Right kidney (tissue), 9 donors: ENCODE measurements at places on chromosomes 16 and 17.

DNA sequence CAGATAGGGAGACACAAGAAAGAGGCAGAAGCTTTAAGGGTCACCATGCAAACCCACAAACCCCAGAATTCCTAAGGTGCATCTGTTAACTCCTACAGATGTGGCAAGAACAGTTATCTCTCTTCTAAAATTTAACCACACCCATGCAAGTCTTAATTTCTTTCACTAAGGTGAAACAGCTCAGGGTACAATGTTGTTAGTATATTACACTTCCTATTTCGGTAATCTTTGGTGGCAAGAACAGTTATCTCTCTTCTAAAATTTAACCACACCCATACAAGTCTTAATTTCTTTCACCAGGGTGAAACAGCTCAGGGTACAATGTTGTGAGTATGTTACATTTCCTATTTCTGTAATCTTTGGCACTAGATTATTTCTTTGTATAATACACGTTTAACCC lies 6.6 kb downstream of the CCL23 start:
- no peak for DNase-seq

- no peak for DNase-seq
Measured at GRCh38 chr17:6097005-6097279, 26.8 kb downstream of the WSCD1 start.

GRCh38 chr17:81922566-81923301 lies 4.8 kb upstream of the SIRT7 start:
- DNase-seq: no peak

DNA sequence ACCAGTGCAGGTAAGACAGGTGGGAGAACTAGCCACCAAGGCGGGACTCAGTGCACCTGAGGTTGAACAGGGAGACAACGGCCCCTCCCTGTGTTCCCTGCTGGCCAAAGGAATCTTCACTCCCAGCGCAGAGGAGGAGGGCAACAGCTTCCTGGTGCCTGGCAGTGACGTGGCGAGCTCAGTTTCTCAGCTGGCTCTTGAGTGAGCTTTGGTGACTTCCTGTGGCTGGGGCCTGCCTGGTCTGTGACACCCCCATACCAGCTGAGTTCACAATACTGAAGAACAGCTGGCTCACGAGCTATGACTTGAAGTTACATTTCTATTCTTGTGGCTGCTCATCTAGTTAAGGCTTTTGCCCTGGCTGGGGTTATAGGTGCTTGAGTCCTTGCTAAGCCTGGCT lies 26.1 kb downstream of the WNT9B start:
- no peak for DNase-seq

- no peak for DNase-seq
Measured at GRCh38 chr16:84036982-84037425, 5.6 kb downstream of the SLC38A8 start.

DNA sequence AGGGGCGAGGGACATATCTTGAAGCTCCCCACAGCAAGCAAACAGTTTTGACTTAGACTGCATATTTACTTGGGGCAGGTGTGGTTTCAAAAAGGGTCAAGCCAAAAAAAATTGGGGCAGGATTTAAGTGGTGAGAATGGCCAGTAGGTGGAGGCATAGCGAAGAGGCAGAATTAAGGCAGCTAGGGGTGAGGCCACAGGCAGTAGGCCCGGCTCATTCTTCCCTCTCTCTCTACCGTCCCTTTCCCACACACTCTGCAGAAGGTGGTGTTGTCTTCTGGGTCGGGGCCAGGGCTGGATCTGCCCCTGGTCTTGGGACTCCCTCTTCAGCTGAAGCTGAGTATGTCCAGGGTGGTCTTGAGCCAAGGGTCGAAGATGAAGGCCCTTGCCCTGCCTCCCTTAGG lies 2.6 kb downstream of the SHBG start:
- DNase-seq: no peak

DNA sequence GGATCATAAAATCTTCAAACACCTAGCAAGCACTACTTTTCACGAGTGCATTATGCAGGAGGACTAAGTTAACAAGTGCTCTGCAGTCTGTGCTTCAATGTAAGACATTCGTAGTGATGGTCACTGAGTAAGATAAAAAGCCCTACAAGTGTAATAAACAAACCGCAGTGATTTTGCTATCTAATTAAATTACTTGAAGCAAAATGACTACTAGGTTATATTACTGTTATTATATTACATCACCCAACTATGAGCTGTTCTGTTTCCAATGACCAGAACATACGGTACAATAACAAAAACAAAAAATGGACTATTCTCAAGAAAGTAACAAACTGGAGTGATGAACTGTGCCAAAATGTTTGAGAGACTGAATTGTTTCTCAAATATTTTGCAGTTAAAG lies 11.2 kb downstream of the KLHL10 start:
- no peak for DNase-seq

DNA sequence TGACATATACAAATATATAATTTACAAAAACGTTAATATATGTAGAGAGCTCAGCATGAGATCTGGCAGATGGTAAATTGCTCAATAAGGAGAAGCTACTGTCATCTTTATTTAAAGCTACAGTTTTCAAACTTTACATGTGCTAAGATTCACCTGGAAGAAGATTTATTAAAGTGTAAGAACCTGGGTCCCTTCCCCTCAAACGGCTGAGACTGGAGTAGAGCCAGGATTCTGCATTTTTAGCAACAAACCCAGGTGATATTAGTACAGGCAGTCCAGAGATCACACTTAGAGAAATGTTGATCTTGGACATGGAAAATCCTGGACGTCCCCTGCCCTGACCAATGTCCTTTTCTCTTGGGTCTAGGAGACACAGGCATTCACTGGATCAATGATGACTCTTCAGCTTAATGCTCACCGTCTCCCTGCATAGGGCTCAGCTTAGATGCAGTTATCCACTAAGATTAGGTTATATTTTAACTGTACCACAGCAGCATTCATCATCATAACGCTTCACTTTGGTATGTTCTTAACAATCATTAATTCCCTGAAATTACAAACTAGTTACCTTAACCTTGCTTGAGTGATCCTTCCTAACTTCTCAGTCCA lies 20.4 kb downstream of the CDR2 start:
- DNase-seq: no peak

GRCh38 chr16:10338426-10338825 lies 47.4 kb upstream of the ATF7IP2 start:
- DNase-seq: no peak

- peak; percentile 78 for DNase-seq
Measured at GRCh38 chr17:49224198-49224996, 6.2 kb downstream of the PHOSPHO1 start.

DNA sequence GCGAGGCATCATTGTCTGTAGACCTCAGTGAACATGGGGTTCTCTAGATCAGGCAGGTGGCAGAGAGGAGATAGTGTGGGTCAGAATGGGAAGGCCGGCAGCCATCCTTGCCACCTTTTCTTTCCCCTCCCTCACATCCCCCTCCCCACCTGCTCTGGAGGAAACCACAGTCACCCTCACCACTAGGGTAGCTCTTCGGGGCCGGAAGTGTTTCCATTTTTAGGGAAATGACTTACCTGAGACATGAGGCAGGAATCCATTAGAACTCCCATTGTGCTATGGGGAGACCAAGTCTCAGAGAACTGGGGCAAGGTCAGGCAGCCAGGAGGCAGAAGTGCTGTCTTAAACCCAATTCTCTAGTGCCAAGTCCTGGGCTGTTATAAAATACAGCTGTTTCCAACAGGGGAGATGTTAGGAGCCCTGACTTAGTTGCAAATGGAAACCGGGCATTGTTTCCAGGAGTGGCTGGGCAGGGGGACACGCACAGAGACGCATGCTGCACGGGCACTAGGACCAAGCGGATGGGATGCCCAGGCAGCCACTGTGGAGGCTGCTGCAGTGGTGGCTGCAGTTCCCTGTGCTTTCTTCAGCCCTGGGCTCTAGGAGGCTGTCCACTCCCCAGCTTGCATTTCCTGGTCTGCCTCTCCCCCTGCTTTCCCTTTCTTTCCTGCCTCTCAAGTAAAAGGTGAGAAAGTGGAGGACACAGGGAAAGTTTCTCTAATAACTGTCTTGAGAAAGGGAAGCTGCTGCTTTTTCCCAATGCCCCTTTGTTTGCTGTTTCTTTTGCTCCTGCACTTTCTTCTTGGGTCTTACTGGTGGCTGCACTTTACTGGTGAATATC lies 2.8 kb downstream of the HAS3 start:
- DNase-seq: no peak

GRCh38 chr16:31135535-31136286 lies at the start of gene PRSS8:
TSS of gene PRSS8 (minus strand) at chr16:31135727. CDS start at chr16:31135498, 229 bp downstream.
- peak; percentile 57 for DNase-seq

GRCh38 chr16:88281858-88282563 lies 100.7 kb upstream of the ZNF469 start:
- DNase-seq: no peak

DNA sequence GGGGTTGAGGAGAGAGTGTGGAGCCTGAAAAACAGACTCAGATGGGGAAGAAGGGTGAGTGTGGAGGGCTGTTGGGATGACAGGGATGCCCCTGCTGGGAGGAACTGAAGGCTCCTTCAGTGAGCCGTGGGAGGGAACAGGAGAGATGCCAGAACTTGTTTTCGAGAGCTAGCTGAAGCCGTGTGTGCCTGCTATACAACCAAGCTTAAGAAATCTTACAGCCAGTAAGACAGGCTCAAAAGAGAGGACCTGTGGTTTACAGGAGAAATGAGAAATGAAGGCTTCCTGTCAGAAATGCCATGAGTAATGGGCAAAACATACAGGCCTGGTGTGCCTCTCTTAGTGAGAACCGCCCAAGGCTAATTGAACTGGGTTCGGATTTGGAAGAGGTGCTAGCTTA lies 99.6 kb downstream of the SPACA3 start:
- no peak for DNase-seq

DNA sequence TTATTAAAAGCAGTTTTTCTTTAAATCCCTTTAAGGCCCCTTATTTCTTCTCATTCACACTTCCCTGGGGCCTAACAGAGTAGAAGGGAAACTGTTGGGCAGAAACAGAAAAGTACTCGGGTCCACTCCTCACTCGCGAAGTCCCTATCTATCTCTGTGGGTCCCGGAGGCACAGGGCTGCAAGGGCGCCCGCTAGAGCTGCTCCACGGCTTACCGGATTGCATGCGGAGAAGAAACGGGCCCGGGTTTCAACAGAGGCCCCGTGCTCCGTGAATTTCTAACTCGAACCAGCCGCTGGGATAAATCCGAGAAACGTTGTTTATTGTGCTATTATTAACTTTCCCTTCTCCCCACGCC lies 4.3 kb downstream of the CBLN1 start:
- no peak for DNase-seq

GRCh38 chr16:80437707-80438106 lies 103.1 kb upstream of the DYNLRB2 start:
- DNase-seq: no peak

DNA sequence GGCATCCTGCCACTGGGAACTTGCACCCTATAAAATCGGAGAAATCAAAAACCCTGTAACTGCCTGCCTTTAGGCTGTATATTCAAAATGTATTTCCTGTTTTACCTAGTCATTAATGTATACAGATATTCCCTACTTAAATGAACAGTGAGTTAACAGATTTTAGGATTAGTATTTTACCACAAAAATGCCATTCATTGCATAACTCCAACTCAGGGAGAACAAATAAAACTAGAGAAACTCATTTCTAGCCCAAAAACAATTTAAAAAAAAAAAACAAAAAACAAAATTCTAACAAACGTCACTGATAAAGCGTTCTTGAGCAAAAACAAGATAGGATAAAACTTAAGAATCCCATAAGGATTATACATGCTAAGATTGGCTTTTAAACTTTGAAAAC lies 3.7 kb upstream of the DHX33 start:
- DNase-seq: no peak

DNA sequence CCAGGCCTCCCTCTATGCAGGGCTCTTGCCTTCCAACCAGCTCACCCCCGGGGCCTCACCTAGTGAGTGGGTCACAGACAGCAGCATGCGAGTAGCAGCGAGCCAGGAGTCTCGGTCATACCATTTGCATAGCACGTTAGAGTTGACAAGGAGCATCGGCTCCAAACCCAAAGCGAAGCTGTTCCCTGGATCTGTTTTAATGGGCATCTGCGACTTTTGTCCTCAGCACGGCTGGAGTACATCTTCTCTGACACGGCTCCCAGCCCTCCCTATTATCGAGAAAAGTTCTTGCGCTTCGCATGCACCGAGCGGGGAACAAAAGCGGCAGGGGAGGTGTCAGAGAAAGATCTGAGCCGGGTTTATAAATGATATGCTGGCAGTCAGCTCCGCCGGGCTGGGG lies 253.3 kb downstream of the MAF start:
- peak; percentile 28 for DNase-seq

GRCh38 chr17:13869331-13869940 lies 199.9 kb upstream of the COX10 start:
- DNase-seq: no peak

GRCh38 chr17:8382880-8383142 lies 182 bp downstream of the RPL26 start:
- DNase-seq: peak; percentile 87

DNA sequence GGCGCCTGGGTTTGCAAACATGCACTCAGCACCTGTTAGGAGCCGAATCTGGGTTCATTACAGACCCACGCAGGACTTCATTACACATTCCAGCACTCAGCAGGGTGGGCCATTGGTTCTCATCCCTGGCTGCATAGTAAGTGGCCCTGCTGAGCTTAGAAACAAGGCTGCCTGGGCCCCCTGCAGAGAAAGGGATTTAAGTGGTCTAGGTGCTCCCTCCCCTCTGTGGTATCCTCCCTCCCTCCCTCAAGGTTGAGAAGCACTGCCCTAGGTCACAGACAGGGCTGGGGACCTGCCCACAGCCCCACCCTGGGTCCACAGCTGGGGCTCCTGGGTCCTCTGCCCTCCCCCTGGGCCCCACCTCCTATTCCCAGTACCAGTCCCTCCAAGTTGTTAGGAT lies 28.3 kb downstream of the WNT3 start:
- no peak for DNase-seq

DNA sequence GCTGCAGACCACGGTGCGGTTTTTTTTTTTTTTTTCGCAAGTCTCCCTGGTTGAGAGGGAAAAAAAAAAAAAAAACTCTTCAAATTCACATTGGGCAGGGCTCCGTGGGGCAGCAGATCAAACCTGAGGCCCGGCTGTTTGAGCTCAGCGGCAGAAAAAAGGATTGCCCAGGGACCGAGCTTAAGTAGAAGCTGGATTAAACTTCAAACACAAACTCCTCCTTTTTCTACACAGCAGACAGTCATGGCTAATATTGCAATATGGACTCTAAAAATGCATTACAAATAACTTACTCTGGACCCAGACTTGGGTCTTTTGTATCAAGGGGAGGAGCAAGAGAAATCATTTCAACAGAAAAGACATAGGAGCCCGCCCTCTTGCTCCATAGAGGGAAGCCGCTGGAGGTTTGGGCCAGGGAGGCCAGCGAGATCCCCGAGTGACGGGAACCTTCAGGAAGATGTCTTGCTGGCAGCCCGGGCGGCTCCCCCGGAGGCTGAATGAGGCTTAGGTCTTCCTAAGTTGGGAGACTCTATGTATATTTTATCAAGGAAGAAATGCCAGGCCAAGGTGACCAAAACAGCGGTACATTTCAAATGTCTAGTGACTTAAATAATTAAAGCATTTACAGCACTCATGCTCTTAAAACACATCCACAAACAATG lies 167.7 kb downstream of the ZNF423 start:
- no peak for DNase-seq
